Activated CD4-positive, alpha-beta T cell treated with anti-CD3 and anti-CD28 coated beads for 24 hours (primary cell): ENCODE measurements at places on chromosomes 16 and 17.

DNA sequence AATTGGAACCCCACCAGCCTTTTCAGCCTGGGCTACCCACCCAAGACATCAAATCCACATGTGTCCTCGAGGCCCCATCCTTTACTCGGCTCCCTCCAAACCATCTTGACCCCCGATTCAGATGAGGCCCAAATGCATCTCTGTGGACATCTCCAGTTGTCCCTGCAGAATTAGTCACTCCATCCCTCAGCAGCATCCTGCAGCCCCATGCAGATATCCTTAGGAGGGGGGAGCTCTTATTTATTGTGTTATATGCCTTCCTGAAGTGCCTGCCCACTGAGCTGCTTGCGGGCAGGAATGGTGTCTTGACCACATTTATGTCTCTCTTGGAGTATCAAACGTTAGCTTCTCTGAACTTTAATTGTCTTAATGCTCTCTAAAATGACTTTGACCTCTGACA is 15.6 kb downstream of the CDK5RAP3 start:
- no peak for DNase-seq

GRCh38 chr17:32569171-32570080 is 82.6 kb downstream of the CDK5R1 start:
- DNase-seq = no peak

- DNase-seq = no peak
Measured at GRCh38 chr16:683396-684070, 601 bp downstream of the JMJD8 start.

DNA sequence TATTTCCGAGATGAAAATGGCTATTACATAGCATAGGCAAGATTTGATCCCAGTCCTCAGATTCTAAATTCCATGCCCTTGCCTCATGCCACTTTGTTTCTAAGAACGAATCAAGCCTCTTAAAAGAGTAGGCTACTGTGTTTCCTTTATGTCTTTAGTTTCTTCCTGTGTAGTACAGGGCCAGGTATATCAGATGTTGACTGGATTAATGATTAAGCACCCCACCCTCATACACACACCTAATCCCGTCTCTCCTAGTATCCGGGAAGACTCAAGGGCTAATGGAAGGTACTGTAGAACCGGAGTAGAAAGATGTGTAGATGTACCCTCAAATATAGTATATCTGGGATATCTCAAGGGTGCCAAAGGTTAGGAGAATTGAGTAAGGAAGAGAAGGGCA is 6.7 kb downstream of the TOM1L1 start:
- no peak for DNase-seq

- DNase-seq = no peak
Measured at GRCh38 chr16:48590476-48590875, 19.5 kb downstream of the N4BP1 start.

GRCh38 chr16:70416748-70417616 is 21.9 kb downstream of the ST3GAL2 start:
- DNase-seq = no peak

DNA sequence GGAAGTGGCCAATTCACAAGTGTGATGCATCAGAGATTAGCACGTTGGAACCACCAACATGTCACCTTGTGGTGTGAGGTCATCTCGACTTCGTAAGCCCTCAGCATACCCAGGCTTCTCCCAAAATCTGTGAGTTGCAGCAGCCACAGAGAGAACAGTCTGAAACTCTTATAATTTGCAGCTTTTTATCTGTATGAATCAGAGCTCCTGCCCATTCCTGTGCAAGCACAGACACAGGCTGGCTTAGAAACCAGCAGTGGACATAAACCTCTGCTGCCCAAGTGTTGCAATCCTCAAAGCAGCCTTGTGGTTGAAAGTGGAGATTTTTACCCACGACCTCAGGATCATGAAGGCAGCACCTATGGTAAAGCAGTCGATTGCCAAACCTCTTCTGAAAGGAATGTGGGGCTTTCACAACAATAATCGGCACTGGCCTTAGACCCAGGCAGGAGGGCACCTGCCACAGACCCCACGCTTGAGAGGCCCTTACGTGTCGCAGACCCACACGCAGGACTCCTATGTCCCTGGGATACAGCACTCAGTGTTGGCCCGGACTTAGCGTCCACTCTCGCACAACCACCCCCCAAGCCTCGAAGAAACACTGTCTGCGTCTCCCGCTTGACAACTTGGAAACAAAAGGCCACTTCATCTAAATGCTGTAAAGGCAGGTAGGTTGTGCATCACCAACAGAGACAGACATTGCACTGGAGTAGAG is 24.5 kb upstream of the OSGIN1 start:
- no peak for DNase-seq

DNA sequence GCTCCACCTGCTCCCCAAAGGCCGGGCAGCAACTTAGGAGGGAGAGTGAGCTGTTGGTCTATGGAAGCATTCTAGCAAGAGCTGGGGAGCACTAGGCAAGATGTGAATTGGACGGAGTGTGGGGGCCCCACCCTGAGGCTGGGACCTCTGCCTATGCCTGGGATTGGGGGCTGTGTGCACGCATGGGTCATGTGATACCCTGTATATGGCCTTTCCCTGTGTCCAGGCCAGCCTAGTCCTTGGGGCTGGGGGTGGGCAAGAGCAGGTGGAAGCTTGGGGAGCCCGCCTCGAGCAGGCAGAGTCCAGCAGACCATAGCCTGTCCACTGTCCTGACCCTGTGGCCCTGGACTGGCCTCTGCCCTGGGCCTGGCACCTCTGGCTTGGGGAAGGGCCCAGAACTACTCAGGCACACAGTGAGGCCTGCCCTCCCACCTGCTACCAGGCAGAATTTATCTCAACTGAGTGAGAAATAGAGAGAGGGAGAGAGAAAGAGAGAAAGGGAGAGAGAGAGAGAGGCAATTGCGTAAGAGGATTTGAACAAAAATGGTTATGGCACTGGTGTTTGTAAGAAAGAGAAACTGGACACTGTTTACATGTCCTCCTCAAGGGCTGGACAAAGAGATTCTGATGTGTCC is 19.1 kb downstream of the PDP2 start:
- DNase-seq = no peak

- no peak for DNase-seq
Measured at GRCh38 chr17:74340470-74341023, 14.5 kb downstream of the KIF19 start.

GRCh38 chr16:88865310-88865709 is 1.1 kb downstream of the PABPN1L start:
- no peak for DNase-seq

DNA sequence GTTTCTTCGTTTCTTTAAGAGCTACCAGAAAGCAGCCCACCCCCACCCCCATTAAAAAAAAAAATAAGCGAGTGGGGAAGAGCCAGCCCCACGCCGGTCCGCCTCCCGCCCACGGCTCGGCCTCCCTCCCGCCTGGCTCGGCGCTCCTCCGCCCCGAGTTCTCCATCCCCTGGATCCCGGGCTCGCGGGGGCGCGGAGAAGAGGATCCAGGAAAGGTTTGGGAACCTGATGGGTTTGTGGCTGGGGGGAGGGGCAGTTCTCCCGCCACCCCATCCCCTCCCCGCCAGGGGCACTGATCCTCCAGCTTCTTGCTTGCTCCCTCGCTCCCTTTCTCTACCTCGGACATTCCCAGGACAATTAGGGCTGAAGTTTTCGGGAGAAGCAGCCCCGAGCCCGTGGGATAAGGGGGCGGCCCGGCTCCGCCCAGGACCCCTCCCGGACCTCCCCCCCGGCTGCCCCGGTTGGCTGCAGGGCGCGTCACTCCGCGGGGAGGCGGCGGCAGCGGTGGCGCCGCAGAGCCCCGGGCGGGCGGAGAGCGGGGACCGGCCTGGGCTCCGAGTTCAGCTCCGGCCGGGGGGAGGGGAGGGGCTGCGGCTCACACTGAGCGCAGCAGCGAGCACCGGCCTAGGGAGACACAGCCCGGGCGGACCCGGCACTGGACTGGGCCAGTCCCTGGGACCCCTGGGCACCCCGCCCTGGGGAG is 1.0 kb upstream of the SALL1 start:
- DNase-seq = no peak

DNA sequence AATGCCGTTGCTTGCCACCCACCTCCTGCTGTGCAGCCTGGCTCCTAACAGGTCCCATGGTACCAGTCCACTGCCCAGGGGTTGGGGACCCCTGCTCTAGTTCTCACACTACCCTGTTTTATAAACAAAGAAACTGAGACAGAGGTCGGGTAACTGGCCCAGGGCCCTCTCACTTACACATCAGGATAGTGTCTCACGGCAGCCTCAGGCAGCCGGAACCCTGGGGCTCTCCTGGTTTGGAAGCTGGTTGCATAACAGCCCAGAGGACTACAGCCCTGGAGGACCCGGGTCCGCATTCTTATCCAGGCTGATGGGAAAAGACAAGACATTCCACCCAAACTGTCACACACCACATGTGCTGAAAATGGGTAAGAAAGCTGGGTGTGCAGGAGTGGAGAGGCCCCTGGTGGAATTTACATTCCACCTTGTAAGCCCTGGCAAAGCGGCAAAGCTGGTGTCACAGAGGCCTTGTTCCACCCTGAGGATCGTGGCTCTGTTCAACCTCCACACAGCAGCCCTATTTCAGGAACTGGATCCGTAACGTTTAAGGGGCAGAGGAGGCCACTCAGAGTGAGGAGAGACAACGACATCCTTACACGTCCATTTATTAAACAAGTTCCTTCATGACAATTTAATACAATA is 9.8 kb downstream of the CMTM3 start:
- no peak for DNase-seq

DNA sequence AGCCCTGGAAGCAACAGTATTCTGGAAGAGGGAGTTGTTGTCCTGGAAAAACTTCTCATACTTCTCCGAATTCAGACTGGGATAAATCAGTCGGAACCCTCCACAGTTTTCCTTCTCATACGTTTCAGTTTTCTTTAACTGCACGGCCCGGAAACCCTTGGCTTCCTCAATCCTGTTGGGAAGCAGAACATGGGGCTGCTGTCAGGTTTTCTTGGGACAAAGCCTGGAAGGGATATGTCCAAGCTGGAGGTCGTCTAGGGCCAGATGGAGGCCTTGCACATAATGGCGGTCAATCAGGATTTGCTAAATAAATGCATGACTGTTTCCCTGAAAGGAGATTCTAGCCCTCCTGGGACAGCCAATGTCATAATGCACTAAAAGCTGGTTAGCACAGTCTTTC is 29.2 kb downstream of the TTLL6 start:
- DNase-seq = no peak

GRCh38 chr17:72400863-72401262 is 280.0 kb downstream of the SOX9 start:
- no peak for DNase-seq

- DNase-seq = no peak
Measured at GRCh38 chr17:60716766-60717165, 39.1 kb downstream of the BCAS3 start.

DNA sequence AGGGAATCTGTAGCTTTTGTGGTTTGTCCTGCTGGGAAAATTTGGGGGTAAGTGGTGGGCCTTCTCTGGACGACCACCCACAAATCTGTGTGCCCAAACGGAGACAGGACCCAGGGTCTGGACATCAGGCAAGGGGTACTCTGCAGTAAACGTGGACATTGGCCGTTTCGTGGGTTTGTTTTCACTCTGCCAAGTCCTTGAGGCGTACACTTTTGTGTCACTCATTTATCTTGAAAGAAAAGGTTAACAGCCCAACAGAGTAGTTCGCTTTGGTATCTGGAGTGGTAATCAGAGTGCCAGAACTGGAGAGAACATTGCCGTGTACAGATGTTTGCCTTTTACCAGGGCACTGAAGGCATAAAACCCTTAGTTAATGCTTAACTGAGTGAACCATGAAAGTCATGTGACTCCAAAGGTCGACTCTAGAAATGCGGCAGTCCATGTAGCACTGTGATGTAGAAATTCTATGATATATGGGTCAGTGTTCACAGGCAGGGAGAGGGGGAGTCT is 15.4 kb downstream of the NAA60 start:
- DNase-seq = no peak

- DNase-seq = no peak
Measured at GRCh38 chr17:11917415-11917814, 79.9 kb downstream of the ZNF18 start.

DNA sequence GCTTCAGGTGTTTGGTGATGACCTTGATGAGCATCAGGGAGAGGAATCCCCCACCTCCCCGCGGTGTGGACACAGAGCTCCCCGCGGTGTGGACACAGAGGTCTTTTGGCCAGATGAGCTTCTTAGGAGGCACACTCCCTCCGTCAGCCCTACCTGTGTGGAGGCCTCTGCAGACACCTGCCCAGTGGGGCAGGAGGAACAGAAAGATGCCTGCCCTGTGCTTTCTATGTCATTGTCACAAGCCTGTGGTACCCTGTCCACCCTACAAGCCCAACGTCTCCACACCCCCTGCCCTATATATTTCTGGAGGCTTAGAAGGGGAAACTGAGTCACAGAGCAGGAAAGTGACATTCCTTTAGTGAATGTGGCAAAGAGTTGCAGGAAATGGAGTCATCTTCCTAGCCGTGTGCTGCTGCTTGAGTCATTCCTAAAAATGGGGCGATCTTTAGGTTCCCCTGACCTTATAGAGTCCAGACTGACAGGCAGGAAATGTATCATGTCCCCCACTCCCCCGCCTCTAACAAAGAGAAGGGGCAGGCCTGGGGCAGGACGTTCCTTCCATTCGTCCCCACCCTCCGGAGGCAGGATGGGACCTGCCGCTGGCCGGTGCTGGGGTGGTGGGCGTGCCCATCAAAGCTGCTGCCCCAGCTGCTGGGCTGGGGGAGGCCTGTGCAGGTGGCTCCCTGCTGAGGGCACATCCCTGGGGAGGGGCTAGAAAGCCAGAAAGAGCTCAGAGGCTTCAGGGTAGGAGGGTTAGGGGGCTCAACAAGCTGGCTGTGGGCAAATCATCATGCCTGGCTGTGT is 1.0 kb upstream of the C16orf74 start:
- DNase-seq = no peak

- DNase-seq = no peak
Measured at GRCh38 chr17:81156866-81157805, 8.2 kb upstream of the PVALEF start.
